ENCODE measurements at places on chromosomes 5 and 9. TPM values are rescaled to one million over a fixed set of nuclear protein-coding genes. Genes with fewer than 3 reads are reported as not detected.

ANKRD20A1 gene
- total RNA-seq = 1.4 TPM

DNA sequence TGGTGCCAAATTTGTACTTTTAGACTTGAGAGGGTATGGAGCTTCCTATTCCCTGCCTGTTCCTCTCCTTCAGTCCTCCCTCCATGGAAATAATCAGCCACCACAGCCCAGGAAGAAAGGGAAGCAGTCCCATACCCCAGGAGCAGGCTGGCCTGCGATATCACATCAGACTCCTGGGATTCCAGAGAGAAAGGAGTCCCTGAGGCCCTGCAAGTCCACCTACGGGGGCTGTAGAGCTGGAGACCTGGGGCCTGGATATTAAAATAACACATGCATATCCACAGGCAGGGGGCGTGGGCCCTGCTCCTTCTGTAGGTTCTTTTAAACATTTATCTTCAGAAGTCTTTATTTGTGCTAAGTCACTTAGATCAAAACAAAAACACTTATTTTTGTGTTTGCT lies 117.2 kb downstream of the TMEM174 start:
- DNase-seq = no peak
- H3K27ac ChIP-seq = no peak overlapping the region
- no peaks in the 10 kb centered on the region for H3K36me3 ChIP-seq
- no peaks in the 10 kb centered on the region for H3K27me3 ChIP-seq

DNA sequence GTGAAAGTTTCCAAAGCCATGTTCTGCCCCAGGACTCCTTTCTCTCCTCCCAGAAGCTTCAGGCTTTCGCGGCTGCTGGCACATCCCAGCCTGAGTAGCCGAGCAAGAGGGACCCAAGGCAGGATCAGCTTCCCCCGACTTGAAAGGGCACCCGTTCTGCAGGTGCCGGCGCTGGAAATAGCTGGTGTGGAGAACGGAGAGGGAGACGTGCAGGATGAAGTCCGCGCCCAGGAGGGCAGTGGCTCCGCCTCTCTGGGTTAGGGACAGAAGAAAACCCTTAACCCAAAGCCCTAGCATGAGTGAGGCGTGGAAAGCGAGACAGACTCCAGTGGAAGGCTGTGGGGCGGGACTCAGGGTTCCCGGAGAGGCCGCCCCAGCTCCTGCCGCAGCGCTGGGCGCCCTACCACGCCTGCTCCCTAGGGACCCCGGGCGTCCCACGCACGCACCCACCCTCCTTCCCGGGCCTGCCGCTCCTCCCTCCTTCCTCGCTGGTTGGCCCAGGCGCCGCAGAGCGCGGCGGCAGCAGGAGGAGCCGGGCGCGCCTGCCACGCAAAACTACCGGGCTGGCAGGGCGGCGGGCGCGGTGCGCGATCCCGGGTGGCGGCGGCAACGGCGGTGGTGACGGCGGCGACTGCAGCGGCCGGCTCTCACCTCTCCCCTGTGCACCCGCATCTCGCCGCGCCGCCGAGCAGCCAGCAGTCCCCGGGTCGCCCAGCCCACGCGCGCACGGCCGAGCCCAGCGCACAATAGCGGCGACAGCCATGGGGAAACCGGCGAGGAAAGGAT lies at the start of gene SLC1A1:
SLC1A1 (plus strand) TSS at position 550 of the 786 bp plus-strand sequence; CDS start at position 762, 212 bp downstream.
- peak within 1 kb of the TSS; percentile 83 for H3K27ac ChIP-seq
- peak within 1 kb of the TSS; percentile 88 for H3K4me3 ChIP-seq
- H3K4me1 ChIP-seq = peaks cover 11% of the 10 kb centered on the region
- peak; percentile 41 for DNase-seq

GRCh38 chr9:19460243-19460642 lies 51.4 kb downstream of the ACER2 start:
- no peaks in the 10 kb centered on the region for H3K27me3 ChIP-seq
- DNase-seq = no peak
- H3K27ac ChIP-seq = no peak overlapping the region
- H3K4me1 ChIP-seq = peaks cover 21% of the 10 kb centered on the region

- no peak overlapping the region for H3K4me3 ChIP-seq
- H3K36me3 ChIP-seq = no peaks in the 10 kb centered on the region
- H3K27ac ChIP-seq = no peak overlapping the region
Measured at GRCh38 chr5:61320860-61321259, 11.2 kb upstream of the ZSWIM6 start.
